ENCODE measurements at places on chromosomes 7 and 10.
A peak's percentile ranks its signal among the peaks of the same experiment; 100 is the strongest.

- no peak for DNase-seq
Observed at GRCh38 chr10:22897371-22897770, 30.5 kb upstream of the ARMC3 start.

DNA sequence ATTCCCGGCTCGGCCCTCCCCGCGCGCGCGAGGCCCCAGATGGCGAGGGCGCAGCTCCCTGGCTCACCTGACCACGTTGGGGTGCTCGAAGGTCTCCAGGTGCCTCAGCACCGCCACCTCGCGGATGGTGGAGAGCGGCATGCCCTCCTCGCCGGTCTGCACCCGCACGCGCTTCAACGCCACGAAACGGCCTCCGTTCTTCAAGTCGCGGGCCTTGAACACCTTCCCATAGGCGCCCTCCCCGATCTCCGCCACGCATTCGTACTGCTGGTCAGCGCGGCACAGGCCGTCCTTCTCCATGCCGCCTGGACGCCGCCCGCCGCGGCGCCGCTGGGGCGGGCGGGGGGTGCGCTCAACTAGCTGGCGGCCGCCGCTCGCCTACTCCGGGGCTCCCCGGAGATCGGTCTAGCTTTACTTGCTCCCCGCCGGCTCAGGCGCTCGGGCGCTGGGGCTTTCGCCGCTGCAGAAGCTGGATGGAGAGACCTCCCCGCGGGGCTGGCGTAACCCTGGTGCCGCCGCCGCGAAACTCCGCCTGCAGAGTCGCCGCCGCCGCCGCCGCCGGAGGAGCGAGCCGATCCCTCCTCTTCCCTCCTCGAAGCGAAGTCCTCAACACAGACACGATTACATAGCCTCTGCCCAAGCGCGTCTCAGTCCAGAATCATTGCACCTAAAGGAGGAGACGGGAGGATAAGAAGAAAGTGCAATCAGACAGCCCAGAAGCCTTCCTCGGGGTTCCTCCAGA, 3.2 kb downstream of the CDK6 start:
- DNase-seq, result peak; percentile 80

DNA sequence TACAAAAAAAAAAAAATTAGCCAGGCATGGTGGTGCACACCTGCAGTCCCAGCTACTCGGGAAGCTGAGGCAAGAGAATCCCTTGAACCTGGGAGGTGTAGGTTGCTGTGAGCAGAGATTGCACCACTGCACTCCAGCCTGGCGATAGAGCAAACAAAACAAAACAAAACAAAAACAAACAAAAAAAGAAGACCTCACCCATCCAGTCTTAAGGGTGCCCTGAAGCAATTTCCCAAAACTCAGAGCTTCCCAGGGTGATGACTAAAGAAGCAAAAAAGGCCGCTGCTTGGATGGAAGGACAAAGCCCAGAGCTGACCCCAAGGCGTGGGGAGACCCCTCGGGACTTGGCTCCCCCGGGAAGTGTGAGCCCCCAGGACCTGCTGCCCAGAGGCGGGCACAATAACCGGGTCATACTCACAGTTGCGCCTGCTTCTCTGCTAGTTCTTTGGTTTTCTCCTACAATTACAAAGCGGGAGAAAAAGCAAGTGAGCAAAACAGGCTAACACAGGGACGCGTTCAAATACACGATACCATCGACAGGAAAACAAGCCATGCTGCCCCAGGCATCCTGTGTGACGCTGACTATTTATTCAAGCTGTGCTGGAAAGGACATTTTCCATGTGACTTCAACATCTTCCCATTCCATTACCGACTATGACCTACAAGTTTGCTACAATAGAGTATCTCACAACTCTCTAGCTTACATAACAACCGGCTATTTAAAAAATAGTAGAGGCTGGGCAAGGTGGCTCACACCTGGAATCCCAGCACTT, 29.9 kb downstream of the PAPOLB start:
- DNase-seq, result no peak

DNA sequence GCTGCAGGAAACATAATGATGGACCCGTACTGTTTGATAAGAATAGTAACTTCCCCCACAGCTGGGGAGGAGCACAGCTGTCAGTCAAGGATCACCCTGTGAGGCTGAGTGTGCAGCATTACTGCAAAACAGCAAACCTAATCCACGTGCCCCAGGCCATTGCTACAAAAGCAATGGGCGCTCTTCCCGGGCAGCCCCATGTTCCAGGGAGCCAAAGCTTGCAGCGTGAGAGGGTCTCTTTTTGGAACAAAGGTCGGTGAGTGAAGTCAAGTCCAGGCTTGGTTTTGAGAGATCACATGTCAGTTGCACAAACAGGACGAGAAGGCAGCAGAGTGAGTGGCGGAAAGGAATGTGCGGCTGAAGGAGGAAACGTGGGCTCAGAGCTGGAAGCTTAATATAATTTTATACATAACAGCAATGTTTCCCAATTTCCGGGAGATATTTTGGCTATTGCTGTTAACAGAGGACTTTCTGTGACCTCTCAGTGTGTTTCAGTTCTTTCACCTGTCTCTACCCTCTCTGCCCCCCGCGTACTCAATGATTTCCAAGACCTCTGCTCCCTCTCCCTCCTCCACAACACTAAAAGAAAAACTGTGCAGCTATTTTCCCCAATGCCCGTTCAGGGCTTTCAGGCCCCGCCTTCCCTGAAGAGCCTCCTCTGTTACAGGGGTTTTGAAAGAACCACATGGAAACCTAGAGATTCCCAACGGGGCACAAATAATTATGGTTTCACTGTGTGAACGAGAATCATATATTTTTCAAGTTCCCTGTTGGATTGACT, 128.9 kb downstream of the MTPAP start:
- DNase-seq, result no peak

DNA sequence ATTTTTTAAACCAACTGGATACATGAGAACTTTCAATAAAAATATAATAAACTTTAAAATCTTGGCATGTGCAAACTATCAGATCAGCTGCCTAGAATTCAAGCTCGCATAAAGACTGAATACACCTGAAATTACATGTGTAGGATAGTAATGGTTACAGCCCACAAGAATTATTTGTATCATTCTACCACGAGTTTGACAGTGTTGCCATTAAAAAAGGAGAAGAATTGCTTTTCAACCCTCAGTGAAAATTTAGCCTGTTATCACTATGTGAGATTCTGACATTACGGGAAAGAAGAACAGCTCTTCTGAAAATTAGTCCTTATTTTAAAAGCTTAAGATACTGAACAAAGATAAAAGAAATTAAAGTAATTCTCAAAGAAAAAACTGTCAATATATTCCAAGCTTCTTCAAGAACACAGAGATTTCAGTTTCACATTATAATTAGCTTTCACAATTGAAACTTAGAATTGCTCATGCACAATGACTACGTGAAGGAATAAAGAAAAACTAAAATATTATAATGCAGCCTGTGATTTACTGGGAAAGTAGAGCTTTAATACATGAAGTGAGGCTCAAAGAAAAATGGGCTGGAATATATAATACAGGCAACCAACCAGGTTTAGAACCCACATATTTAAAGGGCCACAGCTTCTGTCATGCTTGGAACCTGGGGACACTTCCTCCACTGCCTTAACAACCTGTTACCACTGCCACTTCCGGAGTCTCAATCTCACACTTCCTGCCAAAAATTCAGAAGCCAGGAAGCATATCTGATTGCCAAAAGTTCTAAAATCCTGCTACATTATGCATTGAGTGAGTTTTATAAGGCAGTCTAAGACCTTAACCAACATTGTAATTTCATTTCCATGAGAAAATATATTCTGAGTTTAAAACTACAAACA, 23.2 kb downstream of the TPK1 start:
- DNase-seq, result no peak

DNA sequence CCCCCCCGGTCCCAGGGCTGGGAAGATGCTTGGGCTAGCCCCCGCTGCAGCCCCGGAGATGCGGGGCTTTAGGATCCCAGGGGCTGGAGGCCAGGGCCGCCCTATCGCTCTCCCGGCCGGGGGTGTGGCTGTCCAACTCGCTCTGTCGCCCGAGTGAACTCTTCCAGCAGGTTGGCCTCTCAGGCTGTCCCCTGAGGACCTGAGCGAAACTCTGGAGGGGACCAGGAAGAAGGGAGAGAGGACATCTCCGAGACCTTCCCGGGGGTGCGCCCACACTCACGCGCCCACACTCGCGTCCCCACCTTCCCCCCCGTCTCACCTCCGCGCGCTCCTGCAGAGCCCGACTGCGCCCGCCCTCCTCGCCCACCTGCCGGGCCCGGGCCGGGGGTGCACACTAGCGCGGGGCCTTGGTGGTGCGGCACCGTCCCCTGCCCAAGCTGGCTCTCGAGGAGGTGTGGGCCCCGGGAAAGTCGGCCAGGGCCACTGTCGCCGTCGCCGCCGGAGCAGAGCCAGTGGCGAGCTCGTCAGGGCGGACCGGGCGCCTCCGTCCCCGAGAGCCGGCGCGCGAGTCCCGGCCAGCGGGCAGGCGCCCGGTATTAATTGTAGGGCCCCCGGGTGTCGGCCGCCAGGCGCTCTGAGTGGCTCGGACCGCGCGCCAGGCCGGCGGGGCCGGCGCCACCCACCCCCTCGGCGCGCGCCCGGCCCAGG, 101.7 kb upstream of the SVIL start:
- no peak for DNase-seq

DNA sequence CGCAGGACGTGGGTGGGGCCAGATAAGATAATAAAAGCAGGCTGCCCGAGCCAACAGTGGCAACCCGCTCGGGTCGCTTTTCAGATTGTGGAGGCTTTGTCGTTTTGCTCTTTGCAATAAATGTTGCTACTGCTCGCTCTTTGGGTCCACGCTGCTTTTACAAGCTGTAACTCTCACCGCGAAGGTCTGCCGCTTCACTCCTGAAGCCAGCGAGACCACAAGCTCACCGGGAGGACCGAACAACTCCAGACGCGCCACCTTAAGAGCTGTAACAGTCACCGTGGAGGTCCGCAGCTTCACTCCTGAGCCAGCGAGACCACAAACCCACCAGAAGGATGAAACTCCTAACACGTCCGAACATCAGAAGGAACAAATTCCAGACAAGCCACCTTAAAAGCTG, 286.6 kb upstream of the MAGI2 start:
- no peak for DNase-seq

DNA sequence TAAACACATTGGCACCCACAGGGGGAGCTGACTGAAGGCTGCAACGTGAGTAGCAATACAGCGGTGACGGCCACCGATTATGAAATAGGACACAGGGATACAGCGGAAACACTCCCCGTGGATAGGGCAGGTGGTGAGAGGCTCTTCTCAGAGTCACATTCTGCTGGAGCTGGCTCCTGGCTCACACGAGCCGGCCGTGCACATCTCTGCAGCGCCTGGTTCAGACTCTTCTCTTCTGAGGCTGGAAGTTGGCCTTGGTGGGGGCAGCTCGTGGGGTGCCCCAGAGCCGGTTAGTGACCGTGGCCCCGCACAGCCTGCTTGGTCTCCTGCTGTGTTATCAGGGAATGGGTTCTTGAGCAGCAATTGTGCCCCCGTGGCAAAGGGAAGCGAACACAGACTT, 61.3 kb upstream of the EN2 start:
- no peak for DNase-seq

All from HCEC 1CT (cell line).